ENCODE measurements at places on chromosomes 13 and 19.

- peak; percentile 97 for DNase-seq
These were observed 84.5 kb downstream of the LRRC63 start for GRCh38 chr13:46296115-46296822.

DNA sequence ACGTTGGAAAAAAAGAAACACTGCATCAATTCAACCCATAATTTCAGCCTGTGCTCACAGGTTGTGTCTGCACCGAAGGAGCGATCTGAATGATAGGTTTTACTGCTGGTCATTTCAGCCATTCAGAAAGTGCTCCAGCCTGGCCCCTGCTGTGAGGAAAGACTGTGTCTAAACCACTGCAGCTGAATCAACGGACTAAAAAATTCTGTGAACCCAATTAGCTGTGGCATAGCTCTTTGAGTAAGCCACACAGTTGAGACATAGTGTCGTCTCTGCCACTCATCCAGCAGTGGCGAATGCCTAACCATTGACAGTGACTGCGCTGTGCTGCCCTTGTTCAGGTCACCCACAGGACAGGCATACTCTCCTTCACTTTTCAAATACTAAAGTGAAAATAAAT lies 179.8 kb downstream of the COG6 start:
- DNase-seq, result no peak

DNA sequence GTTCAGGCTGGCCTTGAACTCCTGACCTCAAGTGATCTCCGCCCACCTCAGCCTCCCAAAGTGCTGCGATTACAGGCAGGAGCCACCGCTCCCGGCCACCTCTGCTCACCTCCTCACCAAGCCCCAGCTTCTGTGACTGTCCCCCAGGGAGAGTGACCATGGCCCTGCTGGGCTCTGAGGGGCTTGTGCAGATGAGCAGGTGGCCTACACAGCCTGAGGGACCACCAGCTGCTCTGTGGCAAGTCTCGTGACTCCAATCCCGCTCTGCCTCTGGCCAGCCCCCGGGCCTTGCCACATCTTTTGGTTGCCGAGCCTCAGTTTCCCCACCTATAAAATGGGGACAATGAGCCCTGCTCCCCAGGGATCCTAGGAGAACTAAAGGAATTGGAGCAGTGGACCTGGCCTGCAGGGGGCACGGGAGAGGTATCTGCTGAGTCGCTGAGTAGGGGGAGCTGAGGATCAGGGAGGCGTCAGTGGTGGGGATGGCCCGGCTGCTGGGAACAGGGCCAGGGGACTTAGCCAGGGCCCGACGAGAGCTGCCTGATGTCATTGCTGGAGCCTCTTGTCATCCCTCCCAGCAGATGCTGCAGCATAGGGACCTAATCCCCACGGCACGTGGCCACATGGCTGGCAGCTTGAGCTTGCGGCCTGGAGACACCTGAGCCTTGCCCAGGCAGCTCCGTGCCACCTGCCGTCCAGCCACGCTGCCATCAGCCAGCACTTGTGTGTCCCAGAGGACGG lies 74.7 kb downstream of the GADD45B start:
- peak; percentile 42 for DNase-seq

GRCh38 chr13:51619614-51620013 lies 35.4 kb downstream of the WDFY2 start:
- peak; percentile 88 for DNase-seq

DNA sequence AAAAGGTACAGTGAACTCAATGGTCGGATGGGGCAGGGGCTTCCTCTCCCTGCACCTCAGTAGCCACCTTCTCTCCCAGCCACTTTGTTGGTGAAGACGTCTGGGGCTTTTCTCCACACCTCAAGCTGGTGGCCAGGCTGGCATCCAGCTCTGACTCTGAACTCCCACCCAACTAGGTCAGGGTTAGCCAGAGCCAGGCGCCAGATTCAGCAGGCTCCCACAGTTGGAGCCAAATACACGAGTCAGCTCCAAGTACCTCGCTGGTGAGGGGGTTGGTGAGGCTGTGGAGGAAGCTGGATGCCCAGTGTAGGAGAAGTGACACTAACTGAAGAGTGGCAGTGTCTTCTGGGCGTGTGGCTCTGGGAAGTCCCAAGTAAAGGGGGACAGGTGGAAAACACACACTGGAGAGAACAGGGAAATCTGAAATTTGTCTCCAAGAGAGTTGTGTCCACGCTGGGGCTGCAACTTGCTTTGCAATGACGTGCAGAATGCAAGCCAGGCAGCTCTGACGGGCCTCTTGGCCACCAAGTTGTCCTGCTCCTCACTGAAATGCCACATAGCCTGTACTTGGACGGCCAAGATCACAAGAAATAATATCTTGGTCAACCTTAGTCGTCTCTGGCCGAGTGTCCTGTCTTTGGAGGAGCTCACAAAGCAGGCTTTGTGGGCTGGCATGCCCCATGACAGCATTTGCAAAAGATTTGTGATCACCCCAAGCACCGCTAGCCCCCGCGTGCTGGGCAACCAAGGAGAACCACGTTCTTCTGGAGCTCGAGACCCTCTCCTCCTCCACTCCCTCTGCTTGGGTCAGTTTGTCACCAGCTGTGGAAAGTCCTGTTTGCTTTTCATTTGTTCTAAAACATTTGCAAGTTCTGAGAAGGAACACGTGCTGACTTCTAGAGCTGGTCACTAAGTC lies 18.1 kb downstream of the SLC7A1 start:
- peak; percentile 70 for DNase-seq

- no peak for DNase-seq
These were observed 306 bp downstream of the SUGT1 start for GRCh38 chr13:52652980-52653303.

DNA sequence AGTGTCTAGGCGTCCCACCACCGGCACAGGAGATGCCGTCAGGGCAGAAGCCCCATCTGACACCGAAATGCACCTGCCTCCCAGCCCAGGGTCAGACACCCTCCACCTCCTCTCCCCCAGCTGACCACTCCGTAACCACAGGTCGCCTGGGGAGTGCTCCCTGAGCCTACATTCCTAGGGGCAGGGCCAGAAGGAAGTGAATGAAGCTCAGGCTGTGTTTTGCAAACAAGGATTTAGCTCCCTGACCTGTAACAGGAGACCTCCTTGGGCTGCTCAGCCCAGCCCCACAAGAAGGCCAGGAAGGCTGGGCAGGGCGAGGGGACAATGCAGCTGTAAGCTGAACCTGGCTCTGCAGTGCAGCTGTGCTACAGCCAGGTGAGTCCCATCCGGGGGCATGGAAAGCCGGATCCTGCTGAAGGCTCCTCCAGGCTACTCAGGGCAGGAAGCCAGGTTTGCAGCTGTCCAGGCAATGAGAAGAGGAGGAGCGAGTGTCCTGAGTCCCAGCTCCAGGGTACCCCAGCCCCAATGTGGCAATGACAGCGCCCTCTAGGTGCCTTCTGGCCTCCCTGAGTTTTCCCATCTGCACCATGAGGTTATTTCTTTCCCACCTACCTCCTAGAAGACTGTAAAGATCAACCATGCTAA lies 42.1 kb downstream of the RHPN2 start:
- DNase-seq, result no peak

DNA sequence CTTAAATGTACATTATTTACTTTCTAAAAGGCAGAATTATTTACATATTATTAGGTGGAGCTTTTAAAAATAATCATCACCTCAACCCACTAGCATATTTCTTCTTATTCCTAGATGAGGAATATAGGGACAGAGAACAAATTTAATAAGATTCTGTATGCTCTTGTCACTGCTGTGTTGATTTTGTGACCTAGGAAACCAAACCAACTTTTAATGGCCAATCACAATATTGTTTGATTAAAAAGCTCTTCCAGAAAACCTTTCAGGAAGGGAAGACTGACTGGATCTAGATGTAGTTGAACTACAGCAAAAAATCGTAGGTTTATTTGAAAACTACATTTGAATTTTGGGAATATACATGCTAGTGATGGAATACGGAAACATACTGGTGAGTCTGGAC lies 91.8 kb upstream of the RAP2A start:
- no peak for DNase-seq

GRCh38 chr19:15563325-15563794 lies 51.7 kb upstream of the CYP4F8 start:
- peak; percentile 19 for DNase-seq

DNA sequence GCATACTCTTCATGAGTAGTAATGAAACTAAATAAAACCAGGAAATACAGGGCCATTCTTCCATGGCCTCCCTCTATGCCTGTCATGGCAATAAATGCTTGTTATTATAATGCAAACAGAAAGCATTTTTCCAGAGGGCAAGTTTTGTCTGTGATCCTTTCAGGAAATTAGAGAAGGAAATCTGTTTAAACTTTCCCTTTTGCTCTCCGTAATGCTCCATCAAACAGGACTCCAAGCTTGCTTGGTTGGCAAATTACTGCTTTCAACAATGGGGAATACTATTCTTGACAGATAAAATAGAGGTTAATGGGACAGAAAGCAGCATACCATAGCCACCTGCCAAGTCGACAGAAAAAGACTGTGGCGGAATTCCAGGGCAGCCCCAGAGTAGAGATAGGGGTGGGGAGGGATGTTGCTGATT lies 252.5 kb downstream of the LHFPL6 start:
- DNase-seq, result no peak

DNA sequence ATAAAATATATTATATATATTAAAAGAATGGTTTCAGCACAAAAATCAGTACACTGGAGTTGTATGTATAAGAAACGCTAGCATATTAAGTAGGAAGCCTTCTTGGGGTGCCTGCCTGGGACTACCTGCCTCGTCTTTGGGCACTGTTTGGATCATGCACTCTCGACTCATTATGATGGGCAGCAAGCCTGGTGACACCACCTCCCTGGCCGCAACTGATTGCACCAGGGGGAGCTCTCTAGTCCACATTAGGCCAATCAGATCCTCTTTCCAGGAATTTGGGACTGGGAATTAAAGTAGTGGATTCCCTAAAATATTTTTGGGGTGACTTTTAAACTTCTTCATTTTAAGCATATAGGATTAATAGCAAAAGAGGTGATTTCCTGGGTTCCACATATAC lies 56.0 kb upstream of the RGCC start:
- no peak for DNase-seq

DNA sequence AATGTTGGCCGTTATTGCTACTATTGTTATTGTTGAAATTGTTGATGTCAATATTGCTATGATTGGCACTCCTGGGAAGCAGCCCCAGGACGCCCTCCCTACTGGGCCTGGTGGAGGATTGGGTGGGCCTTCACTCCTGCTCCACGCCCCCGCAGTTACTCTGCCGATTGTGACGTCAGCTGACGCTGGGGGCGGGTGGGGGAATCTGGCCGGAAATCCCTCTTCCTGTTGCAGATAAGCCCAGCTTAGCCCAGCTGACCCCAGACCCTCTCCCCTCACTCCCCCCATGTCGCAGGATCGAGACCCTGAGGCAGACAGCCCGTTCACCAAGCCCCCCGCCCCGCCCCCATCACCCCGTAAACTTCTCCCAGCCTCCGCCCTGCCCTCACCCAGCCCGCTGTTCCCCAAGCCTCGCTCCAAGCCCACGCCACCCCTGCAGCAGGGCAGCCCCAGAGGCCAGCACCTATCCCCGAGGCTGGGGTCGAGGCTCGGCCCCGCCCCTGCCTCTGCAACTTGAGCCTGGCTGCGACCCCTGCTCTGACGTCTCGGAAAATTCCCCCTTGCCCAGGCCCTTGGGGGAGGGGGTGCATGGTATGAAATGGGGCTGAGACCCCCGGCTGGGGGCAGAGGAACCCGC lies at the start of gene ETV2:
Gene ETV2, plus strand, starts transcription at position 231 of the 637 bp plus-strand sequence. CDS start 716 bp downstream, outside the sequence.
- peak; percentile 26 for DNase-seq

GRCh38 chr13:59354665-59355369 lies 808.9 kb downstream of the DIAPH3 start:
- DNase-seq, result no peak

DNA sequence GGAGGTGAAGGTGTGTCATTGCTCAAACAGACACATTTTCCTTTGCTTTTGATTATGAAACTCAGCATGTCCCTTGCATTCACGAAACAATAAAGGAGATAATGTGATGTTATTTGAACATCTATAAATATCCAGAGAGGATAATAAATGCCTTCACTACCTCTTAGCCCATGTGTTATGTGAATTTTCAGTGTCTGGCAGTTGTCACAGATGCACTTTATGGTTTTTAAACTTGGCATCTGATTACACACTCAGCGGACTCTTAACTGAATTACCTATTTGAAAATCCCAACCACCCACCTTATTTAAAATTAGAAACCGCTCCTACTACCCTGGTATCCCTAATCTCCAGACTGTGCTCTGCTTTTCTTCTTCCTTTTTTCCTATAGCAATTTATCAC lies 254.2 kb downstream of the COG6 start:
- no peak for DNase-seq

DNA sequence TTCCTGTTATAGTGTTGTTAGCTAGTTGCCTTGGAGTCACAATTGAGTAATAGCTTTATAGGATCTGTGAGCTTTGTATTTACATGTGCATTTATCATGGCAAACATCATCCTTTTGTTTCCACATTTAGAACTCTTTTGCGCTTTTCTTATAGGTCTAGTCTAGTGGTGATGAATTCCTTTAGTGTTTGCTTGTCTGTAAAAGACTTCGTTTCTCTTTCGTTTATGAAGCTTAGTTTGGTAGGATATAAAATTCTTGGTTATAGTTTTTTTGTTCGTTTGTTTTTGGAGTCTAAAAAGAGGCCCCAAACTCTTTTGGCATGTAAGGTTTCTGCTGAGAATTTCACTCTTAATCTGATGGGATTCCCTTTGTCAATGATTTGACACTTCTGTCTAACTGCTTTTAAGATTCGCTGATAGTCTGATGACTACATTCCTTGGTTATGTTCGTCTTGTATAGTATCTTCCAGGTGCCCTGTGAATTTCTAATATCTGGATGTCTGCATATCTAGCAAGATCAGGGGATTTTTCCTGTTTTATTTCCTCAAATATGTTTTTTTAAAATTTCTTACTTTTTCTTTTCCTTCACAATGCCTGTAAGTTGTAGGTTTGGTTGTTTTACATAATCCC lies 20.2 kb downstream of the DNAJC3 start:
- DNase-seq, result no peak

- no peak for DNase-seq
These were observed 43.2 kb downstream of the ZNF557 start for GRCh38 chr19:7112675-7113074.

DNA sequence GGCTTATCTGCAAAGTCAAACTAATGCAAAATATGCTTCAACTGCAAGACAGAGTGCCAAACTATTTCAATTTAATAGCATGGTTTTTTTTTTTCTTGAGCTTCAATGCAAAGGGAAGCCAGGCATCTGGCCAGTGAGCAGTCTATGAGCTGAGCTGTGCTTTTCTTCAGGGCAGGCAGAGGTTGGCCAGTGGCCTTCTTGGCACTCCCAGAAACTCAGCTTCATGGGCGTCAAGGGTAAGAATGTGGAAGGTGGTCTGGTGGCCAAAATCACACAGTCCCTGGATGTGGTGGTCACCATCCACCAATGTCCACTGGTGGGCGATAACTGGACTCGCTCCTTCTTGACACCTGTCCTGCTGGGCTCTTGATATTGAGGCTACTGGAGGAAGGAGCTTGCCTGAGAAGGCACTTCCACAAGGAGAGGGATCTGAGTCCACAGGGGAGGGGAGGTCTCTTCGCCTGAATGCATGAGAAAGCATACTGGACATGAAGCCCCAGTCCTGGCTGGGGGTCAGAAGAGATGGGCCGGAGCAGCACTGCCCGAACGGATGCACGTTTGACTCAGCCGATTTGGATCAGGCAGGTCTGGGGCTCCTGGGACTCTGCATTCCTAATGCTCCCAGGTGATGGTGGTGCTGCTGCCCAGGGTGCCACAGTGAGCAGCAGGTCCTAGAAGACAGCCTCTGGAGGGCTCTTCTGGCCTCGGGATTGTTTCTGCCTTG lies 17.1 kb downstream of the COL4A2 start:
- DNase-seq, result no peak

- no peak for DNase-seq
These were observed 91.9 kb downstream of the RAB20 start for GRCh38 chr13:110469597-110469996.

- DNase-seq, result no peak
These were observed 44.9 kb upstream of the MEDAG start for GRCh38 chr13:30861163-30861562.

All from GM23248 (cell line).